ENCODE measurements at places on chromosomes 13 and 19. TPM values are rescaled to one million over a fixed set of nuclear protein-coding genes. Genes with fewer than 3 reads are reported as not detected.

DNA sequence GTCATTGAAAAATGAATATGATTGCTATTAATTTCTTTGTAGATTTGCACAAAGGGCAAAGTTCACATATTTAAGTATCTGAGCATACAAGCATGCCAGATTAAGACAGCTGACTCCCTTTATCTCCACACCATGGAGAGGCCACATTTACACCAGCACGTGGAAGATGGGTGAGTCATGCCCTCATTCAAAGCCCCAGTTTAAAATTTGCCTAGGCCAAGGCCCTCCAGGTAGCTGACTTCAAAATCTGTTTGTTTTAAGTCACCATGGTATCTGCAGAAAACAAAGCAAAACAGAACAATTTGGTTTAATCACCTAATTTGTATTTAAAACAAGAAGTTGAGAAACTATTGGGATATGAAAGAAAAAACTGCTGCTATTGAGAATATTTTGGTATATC lies 109.2 kb downstream of the ESD start:
- DNase-seq = no peak

DNA sequence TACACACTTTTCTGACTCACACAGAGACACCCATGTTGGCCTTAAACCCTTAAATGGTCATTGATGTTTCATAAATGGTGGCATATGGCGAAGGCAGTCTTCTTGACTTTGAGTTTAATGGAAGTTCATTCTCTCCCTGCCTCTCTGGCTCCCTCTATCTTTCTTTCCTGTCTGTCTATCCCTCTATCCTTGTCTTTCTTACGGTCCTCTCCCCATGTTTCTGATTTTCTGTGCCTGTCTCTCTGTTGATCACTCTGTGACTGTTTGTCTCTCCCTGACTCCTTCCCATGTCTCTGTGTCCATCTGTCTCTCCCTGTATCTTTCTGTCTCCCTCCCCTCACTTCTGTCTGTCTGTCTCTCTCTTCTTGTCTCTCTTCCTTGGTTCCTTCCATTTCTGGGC lies 43.2 kb upstream of the SHKBP1 start:
- DNase-seq = no peak

GRCh38 chr19:41903193-41903953 lies 20.4 kb downstream of the ARHGEF1 start:
- no peak for DNase-seq

Gene MBD3L2
- polyA plus RNA-seq = not detected

Gene IL27RA
- 3.0 TPM for polyA plus RNA-seq

Gene COMP
- 4.0 TPM for polyA plus RNA-seq

Gene CEACAM3
- not detected for polyA plus RNA-seq

Gene ZGLP1
- 3.4 TPM for polyA plus RNA-seq

DNA sequence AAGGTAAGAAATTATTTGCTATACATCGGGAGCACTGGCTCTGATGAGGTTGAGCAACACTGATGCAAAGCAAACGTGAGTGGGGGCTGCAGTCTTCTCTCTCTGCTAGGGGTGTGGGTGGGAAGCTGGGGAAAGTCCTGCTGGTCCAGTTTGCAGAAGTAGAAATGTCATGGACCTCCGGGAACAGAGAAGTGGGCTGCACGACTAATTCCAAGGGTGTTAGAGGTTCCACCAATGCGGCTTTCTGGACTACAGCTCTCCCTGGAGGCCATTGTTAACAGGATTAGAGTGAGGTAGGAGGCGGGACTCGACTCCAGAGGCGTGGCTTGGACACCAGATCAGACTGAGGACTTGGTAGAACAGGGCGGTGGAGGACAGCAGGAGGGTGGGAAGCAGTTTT lies 5.7 kb upstream of the FBXO27 start:
- no peak for DNase-seq

GRCh38 chr19:46124638-46125115 lies at the start of gene IGFL3:
TSS of gene IGFL3 (minus strand) at chr19:46124688. CDS start at chr19:46124649, 39 bp downstream.
- no peak for DNase-seq

GRCh38 chr19:13401388-13401787 lies 104.9 kb downstream of the CACNA1A start:
- DNase-seq = no peak

DNA sequence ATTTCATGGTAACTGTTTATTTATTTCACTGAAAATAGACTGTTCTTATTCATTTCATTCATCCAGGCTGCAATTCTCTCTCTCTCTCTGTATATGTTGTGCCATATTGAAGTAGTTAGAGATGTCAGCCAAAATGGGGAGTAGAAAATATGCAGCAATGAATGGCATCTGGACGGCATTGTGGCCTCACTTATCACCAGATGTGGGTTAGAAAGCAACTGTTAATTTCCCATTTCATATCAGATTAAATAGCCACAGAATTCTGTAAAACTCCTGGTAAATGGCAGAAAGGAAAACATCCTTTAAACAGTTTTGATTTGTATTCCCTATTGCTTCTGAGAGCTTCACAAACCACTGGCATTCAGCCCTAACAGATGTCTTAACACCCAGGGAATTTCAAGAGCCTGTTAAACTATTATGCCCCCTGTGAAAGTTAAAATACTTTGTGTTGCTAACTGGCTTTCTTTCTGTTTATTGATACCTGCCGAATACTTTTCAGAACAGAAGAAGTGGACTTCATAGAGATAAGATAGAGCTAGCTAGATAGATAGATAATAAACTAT lies 1763.3 kb upstream of the MIR17HG start:
- DNase-seq = peak; percentile 8

DNA sequence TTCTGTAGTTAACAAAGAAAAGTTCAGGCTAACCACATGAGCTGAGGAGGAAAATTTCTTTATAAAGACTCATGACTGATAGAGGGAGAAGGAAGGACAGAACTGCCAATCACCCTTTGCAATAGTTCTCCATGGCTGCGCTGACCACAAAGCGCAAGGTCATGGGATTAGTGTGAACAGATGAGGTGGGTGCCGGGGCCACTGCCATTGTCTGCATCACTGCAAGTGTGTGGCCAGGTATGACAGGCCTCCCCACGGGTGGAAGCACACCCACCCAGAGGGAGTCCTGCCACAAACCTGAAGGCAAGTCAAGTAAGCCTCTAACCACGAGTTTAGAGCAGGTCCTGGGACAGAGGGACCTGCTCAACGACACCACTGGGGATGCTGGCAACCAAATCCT lies 128.1 kb downstream of the TUBA3C start:
- no peak for DNase-seq

Gene ZNF880
- polyA plus RNA-seq = 12.5 TPM

DNA sequence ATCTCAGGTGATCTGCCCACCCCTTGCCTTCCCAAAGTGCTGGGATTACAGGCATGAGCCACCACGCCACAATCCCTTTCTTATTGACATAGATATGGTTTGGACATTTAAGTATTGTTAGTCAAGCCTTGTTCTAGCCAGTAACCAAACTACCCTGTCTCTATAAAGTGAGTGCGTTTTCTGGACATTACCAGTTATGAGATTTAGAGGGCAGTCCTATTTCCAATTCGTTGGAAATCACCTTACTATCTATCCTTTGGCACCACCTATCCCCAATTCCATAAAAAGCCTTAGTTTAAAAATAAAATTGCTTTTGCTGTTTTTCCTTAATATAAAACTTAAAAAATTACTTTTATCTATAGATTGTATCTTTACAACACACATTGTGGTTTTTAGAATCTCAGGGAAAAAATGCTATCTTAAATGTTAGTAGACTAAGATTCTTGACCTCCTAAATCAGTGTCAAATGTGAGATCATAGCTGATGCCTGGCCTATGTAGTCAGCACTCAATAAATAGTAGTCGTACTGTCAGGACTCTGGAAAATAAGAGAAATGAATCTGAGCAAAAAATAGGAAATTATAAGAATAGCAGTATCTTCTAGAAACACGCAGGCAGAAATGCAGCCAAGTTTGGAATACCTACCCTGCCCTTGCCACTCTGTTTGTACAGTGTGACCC lies 57.0 kb downstream of the NUFIP1 start:
- DNase-seq = no peak

GRCh38 chr13:27933118-27933517 lies 13.3 kb downstream of the PDX1 start:
- DNase-seq = no peak
